ENCODE measurements at places on chromosomes 4 and X. TPM values are rescaled to one million over a fixed set of nuclear protein-coding genes. Genes with fewer than 3 reads are reported as not detected.

DNA sequence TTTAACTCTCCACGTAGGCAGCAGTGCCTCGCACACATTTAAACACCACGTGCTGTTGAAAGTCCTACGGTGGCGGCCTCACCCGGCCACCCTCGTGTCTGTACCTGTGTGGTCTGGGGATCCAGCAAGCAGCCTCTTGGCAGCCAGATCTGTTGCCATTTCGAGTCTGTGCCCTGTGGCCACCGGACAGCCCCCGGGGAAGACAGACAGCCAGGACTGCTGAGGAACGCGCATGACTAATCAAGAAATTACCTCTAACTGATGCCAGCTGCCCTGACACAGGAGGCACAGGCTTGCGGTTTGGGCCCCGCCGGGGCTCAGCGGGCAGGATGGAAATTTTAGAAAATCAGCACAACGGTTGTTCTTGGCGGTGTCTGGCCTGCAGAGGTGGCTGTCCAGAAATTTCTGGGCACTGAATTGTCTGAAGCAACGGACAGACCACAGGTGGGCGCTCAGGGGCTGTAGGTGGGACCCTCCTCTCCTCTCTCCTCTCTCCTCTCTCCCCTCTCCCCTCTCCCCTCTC, 15.6 kb upstream of the ASMTL start:
- peaks cover 4% of the 10 kb centered on the region for H3K27me3 ChIP-seq
- no peak overlapping the region for H3K4me3 ChIP-seq
- no peak overlapping the region for H3K27ac ChIP-seq

GRCh38 chrX:97330151-97330550, 446.4 kb downstream of the RPA4 start:
- H3K4me1 ChIP-seq = no peaks in the 10 kb centered on the region
- H3K36me3 ChIP-seq = no peaks in the 10 kb centered on the region
- H3K27me3 ChIP-seq = no peaks in the 10 kb centered on the region
- no peak overlapping the region for H3K4me3 ChIP-seq

GRCh38 chr4:79906303-79906702, 166.7 kb downstream of the ANTXR2 start:
- peaks cover 9% of the 10 kb centered on the region for H3K36me3 ChIP-seq
- H3K4me1 ChIP-seq = no peaks in the 10 kb centered on the region
- H3K27ac ChIP-seq = no peak overlapping the region
- DNase-seq = no peak
- H3K4me3 ChIP-seq = no peak overlapping the region

GRCh38 chr4:25857403-25857802, 5.4 kb downstream of the SEL1L3 start:
- H3K4me3 ChIP-seq = no peak overlapping the region
- H3K4me1 ChIP-seq = no peaks in the 10 kb centered on the region
- no peak overlapping the region for H3K27ac ChIP-seq
- no peaks in the 10 kb centered on the region for H3K27me3 ChIP-seq
- no peak for DNase-seq

DNA sequence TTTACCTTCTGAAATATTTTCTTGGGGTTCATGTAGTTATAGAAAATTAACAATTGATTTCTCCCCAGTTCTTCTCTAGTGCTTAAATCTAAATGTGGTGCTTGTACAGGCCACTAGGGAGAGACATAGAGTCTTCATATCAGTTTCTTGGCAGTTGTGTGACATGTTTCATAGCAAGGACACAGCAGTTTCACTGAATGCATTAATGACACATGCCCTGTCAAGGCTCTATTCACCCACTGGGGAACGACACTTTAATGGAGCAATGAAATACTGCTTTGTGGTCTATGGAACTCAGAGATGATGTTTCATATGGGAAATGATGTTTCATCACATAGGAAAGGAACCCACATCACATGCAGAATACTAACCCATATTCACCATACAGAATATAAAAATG, 2.8 kb downstream of the VEGFC start:
- DNase-seq = no peak
- no peaks in the 10 kb centered on the region for H3K36me3 ChIP-seq
- peaks cover 3% of the 10 kb centered on the region for H3K4me1 ChIP-seq
- no peak overlapping the region for H3K27ac ChIP-seq
- no peak overlapping the region for H3K4me3 ChIP-seq

- DNase-seq = no peak
- H3K27me3 ChIP-seq = no peaks in the 10 kb centered on the region
- no peaks in the 10 kb centered on the region for H3K36me3 ChIP-seq
These were observed 40.3 kb upstream of the GLRA3 start for GRCh38 chr4:174869339-174869738.

DNA sequence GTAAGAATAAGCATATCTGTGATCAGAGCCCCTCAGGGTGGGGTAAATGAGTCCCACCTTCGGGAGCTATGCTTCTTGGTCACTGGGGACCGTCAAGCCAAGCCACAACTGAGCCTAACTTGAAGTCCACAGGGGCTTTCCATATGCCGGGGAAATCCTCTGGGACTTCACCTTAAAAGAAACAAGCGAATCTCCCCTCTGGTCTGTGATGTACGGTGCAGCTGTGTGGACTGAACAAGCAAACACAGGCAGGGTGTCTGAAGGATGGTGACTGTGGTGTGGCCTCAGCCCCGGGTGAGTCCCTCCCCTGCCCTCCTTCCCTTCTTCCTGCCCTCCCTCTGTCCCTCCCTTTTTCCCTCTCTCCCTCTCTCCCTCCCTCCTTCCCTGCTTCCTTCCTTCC, 29.7 kb upstream of the PPP2R2C start:
- H3K36me3 ChIP-seq = no peaks in the 10 kb centered on the region
- H3K27me3 ChIP-seq = no peaks in the 10 kb centered on the region
- no peak overlapping the region for H3K27ac ChIP-seq
- H3K4me3 ChIP-seq = no peak overlapping the region

Gene MMRN1
- 109 TPM for total RNA-seq

Gene CT55
- not detected for total RNA-seq

Gene APLN
- 2.2 TPM for total RNA-seq

Gene L1CAM
- 25.8 TPM for total RNA-seq
